NCI-H1417 treated with DMSO at 0.1 percent for 48 hours (cell line): ENCODE measurements at places on chromosomes 1 and 21.
A peak's percentile ranks its signal among the peaks of the same experiment; 100 is the strongest.

DNA sequence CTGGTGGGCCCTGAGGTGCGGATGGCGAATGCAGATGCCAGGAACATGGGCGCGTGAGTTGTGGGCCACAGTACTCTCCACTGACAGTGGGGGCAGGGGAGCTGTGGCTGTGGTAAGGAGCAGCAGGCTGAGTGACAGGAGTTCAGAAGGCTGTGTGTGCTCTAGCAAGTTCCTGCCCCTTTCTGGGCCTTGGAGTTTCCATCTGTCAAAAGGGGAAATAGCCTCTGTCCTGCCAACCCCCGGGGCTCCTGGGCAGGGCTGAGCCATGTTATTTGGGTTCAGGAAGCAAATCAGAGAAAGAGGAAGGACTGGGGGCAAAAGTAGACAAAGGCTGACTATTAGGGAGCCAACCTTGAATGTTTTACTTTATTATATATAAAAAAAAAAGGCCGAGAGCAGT, 19.5 kb upstream of the MFN2 start:
- no peak for DNase-seq

- DNase-seq = no peak
These were observed 123.3 kb downstream of the PCNX2 start for GRCh38 chr1:233172201-233172600.

GRCh38 chr1:180527101-180527669, 24.8 kb upstream of the ACBD6 start:
- DNase-seq = no peak

- no peak for DNase-seq
These were observed 59.1 kb downstream of the RALGPS2 start for GRCh38 chr1:178784131-178784536.

DNA sequence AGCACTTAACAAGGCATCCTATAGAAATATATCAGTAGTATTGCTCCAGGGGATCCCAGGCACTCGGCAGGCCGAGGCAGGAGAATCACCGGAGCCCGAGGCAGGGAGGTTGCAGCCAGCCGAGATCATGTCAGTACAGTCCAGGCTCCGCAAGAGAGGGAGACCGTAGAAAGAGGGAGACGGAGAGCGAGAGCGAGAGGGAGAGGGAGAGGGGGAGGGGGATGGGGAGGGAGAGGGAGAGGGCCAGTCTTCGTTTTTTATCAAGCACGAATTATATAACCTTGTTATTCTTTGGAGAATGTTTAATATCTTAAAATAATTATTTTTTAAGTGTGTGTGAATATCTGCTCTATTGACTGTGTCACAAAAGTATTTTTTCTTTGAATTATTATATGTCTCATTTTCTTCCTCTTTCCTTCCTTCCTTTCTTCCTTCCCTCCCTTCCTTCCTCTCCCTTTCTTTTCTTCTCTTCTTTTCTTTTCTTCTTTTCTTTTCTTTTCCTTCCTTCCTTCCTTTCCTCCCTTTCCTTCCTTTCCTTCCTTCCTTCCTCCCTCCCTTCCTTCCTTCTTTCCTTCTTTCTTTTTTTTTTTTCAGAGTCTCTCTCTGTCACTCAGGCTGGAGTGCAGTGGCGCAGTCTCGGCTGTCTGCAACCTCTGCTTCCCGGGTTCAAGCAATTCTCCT, 233.7 kb downstream of the SRGAP2C start:
- DNase-seq = no peak

DNA sequence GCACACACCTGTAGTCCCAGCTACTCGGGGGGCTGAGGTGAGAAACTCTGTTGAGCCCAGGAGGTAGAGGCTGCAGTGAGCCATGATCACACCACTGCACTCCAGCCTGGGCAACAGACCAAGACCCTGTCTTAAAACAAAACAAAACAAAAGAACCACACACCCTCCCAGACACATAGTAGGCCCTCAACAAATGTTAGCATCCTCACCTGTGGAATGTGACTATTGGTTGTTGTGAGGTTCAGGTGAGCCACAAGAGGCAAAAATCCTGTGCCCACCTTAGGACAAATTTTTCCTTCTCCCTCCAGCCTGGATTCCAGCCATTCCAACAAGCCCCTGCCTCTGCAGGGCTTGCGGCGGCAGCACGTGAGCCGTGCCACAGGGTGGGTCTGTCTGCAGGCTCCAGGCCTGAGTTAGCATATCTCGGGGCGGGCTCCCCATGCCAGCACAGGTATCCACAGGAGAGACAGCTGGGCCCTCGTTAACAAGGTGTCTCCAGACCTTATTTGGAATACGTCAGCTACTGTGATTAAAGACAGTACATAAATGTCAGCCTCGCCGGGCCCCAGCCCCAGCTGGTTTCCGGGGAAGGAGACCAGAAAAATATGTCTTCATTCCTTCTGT, 17.4 kb downstream of the C1QB start:
- DNase-seq = no peak

GRCh38 chr1:42264511-42265190, 70.4 kb downstream of the FOXJ3 start:
- DNase-seq = no peak

DNA sequence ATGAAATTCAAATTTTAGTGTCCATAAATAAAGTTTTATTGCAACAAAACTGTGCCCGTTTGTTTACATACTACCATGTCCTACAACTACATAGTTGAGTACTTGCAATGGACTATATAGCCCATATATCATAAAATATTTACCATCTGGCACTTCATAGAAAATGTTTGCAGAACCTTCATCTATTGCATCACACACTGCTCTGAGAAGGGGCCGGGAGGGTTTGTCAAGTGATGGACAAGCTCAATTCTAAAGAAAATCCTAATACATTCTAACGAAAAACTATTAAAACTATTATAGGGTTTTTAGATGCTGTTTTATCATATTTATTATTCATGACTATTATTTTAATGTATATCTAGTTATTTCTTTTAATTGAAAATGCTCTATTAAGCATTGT, 35.9 kb downstream of the RGSL1 start:
- no peak for DNase-seq

DNA sequence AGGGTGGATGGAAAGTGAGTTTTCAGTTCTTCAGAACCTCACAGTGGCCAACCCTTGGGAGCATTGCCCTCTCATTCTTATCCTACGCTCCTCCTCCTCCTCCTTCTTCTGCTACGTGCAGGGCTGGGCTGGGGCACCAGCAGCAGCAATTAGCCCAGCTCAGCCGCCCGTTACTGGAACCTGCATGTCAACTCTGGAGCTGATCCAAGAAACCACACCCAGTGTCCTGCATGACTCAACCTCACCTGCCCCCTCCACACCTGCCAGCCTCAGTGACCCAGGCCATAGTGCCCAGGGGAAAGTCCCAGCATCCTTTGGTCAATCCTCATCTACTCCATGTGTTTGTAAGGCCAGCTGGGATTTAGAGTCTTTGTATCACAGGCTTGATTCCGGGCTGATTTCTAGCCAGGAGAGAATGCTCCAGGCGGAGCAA, 12.6 kb downstream of the ELF3 start:
- peak; percentile 19 for DNase-seq

GRCh38 chr21:43736224-43736883, 17.4 kb downstream of the PDXK start:
- no peak for DNase-seq

DNA sequence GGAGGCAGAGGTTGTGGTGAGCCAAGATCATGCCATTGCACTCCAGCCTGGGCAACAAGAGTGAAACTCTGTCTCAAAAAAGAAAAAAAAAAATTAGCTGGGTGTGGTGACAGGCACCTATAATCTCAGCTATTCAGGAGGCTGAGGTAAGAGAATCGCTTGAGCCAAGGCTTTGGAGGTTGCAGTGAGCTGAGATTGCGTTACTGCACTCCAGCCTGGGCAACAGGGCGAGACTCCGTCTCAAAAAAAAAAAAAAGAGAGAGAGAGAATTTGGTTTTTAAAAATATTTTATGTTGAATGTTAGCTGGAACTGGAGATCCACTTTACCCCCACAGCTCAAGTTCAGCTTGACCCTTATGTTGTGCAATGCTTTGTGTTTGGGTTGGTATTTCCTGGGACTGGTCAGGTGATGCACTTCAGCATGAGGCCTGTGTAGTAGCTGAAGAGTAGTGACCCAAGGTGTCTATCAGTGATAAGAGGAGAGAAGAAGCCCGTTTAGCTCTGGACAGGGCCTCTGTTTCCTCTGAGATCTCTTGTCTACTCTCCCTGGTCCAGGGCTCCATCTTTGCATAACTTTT, 36.8 kb upstream of the MACF1 start:
- DNase-seq = no peak

GRCh38 chr1:102800406-102800805, 307.9 kb downstream of the COL11A1 start:
- no peak for DNase-seq

DNA sequence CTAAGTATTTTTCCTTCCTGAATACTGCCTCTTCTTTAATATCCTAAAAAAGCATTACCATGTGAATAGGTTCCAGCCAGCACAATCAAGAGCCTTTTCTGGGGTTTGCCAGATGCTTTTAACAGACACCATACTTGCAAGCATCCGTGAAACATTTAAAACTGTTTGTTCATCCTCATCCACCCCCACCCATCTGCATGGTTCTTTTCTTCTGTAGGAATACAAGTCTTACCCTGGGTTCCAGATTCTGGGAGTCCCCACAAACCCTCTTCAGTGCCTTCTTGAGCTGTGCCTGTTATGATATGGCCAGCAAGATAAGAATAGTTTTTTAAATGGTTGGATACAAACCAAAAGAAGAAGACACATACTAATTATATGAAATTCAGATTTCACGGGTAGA, 354.9 kb upstream of the PLXNA2 start:
- no peak for DNase-seq

- DNase-seq = no peak
These were observed 392 bp upstream of the TAGLN2 start for GRCh38 chr1:159925719-159926078.

DNA sequence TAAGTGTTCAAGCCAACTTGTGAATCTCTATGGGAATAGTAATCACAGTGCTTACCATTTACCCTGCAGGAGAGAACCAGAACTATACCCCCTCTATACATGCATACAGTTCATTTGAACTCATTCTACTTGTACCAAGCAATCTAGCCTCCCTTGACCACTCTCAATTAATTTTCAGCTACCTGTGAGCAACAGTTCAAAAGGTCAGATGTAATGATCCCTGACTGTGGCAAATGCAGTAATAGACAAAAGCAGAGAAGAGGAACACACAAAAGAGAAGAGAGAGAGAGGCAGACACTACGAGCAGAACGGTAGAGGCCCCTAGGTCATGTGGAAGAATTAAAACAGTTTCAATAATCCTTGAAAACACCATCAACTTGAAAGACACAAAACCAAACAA, 52.8 kb downstream of the FMO4 start:
- no peak for DNase-seq

DNA sequence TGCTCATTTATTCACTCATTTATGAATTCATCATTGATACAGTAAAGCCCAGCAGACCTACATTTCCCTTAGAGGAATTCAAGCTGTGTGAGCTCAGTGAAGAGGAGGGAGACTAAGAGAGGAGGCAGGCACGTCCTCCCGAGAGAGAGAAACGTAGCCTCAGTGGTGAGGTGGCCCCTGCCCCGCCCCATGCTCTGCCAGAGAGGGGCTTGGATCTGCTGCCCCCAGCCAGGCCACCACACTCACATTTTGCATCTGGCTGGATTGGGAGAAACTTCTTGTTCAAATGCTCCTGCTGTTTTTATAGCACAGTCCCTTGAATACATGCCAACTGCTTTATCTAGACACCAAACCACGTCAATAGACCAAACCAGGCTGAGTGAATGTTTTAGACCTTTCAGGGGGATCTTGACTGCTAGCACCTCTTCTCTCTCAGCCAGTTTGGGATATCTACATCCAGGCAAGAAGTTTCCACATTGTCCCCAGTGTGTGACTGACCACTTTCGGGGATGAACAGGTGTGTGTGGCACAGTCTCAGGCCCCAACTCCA, 67.7 kb upstream of the AJAP1 start:
- no peak for DNase-seq

- no peak for DNase-seq
These were observed 22.7 kb upstream of the IFNAR1 start for GRCh38 chr21:33302055-33302454.

GRCh38 chr1:241749041-241749944, 97.2 kb downstream of the WDR64 start:
- no peak for DNase-seq

DNA sequence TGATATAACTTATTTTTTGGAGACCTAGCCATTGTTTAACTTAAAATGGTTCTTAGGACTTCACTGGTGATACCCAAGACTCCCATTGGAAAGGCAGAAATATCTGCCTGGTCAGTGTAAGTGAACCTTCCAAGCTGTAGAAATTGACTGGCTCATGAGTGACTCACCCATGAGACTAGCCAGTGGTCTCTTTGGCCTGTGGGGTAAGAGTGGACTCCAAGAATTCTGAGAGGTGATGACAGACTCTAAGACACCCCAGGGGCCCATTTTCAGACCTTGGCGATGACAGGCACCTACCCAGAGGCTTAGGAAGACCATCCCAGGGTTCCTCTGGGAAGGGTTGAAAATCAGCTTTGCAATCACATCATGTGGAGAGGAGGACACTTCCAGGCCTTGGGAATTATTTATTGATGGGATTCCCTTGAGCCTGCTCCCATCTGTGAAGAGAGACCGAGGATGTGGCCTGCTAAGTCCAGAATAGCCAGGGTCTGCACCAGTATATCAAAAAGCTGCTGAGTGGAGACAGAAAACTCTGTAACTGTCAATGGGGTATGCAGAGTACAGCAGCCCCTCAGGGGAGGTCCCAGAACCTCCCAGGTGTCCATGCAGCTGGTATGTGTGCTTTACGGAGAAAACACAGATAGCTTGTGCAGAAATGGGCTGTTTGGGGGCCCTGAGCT, 78.9 kb downstream of the KAZN start:
- no peak for DNase-seq

GRCh38 chr1:52152572-52152971, 10.7 kb downstream of the ZFYVE9 start:
- DNase-seq = no peak

- DNase-seq = no peak
These were observed 15.7 kb upstream of the GLIS1 start for GRCh38 chr1:53754484-53755312.

DNA sequence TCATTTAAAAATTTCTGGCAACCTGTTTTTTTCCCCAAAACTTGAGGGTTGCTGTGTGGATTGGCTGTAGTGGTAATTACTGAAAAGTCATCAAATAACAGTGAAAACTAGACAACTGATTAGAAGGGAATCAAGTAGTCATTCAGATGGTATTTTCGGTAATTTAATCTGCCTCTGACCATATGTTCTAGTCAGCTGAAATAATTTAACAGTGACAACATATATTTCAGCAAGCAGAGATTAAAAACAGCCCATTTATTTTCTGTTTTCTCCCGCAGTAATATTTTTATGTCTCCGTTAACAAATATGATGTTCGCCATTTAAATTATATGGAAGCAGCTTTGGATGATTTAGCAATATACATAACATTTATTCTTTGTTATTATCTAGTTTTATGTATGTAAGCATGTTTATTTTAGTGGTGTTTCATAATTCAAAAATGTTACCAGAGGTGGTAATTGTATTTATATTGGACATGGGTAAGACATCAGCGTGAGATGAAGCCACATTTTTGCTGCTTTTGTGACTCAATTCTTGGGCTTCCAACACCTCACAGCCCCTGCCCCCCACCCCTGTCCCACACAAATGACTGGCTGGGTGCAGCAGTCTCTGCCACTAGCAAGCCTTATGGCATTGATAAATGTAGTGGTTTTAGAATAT, 104.4 kb downstream of the GALNT2 start:
- DNase-seq = no peak
